Right lung (tissue), 10 donors: ENCODE measurements at places on chromosomes 1 and 21.

DNA sequence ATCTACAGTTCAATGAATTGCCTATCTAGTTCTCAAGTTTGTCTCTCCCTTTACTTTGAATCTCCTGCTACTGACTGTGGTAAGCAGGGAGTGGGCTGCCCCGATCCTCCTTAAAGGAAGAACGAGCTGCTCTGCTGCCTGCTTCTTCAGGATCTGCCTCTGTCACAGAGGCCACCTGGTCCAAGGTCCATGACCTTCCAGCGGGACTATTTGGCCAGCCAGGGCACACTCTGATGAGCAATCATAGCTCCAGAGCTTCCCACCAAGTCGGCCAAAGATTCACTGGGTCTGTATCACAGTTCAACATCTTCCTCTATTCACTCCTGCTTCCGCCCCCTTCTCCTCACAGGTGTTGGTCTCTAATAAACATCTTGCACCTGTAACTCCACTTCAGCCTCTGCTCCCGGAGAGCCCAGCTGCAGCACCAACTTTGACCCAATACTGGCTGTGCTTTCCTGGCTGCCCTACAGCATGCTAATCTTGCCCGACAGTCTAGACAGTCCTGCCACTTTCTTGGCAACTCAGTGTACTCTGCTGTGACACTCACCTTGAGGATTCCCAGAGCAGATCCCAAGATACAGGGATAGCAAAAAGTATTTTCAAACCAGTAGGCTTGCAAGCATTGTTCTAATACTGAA lies 16.9 kb upstream of the MAP10 start:
- no peak for DNase-seq

DNA sequence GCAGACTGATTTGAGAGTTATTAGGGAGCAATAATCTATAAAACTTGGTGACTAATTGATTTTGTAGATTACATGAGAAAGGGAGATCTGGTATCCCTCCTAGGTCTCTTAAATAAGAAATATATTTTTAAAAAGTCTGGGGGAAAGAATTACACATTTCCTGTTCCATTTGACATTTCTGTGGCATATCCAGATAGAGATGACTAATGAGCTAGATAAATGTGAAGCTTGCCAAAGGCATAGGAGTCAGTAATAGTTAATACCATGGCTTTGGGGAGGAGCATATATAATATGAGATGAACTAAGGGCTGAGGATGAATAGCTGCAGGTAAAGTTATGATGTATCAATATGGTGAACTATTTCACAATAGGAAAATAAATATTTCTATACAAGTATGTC lies 663.7 kb downstream of the PTPRC start:
- no peak for DNase-seq

DNA sequence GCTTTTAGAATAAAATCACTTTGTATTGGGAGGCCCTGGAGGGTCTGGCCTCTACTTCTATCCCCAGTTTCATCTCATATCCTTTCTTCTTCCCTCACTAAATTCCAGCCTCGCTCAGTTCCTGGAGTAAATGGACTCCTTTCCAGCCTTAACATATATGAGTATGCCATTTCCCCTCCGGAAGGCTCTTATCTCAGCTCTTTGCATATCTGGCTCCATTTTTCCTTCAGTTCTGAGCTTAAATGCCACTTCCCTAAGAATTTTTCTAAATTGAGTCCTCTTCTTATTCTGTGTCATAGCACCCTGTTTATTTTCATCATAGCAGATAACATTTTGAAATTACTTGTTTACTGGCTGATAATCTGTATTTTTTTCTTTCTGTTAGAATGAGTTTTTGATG lies 20.2 kb upstream of the DUSP10 start:
- DNase-seq, result no peak

DNA sequence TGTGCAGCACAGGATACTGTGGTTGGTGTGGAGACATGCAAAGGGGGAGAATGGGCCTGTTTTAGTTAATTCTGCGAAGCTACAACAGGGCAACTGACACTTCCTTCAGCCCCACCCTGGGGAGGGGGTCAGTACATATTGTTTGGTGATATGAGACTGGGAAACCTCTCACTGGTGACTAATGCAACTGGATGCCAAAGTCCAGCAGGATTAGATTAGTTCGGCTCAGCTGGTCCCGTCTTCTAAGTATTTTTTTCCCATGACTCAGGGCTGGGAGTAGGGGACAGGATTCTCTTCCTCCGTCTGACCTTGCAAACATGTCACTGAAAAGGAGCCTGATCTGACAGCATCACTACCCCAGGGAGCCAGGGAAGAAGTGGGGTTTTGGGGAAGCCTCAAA lies 43.0 kb downstream of the PLXNA2 start:
- DNase-seq, result no peak

DNA sequence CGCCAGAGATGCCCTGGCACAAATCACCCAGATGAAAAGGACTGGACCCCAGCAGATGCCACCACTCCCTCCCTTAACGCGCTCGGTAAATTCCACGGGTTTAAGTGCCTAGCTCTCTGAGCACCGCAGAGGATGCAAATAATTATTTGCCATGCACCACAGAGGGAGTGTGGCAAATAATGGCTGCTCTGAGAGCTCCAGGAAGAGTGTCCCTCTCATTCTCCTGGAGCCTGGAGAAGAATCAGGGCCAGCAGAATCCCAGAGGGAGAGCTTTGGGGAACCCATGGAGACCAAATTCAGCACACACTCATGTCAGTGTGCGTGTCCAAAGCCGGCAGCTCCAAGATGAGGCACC lies 667 bp downstream of the HHIPL2 start:
- no peak for DNase-seq

- DNase-seq, result no peak
Measured at GRCh38 chr1:117656202-117656641, 50.4 kb downstream of the TENT5C start.

- DNase-seq, result no peak
Measured at GRCh38 chr1:236160540-236161127, 18.3 kb downstream of the GPR137B start.

- no peak for DNase-seq
Measured at GRCh38 chr1:199123615-199124014, 484.8 kb downstream of the PTPRC start.

DNA sequence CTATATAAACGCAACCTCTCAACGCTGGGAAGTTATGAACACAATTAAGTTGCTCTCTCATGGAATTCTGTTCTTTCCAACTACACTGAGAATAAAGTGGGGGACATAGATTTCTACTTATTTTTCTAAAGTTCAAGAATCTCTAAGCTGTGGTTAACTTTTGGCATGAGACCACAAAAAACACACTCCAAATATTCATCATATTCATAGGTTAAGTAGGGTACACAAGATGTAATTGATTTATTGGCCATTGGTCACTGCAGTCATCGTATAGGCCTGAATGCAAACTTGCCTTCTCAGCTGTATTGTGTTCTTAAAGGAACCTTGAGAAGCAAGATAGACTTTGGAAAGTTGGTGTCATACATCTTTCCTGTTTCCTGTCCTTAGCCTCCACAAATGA lies 40.3 kb downstream of the PRRX1 start:
- DNase-seq, result no peak

- DNase-seq, result no peak
Measured at GRCh38 chr1:100217834-100218233, 31.8 kb downstream of the DBT start.

- no peak for DNase-seq
Measured at GRCh38 chr1:209433649-209434031, 149.9 kb upstream of the CAMK1G start.
